ENCODE measurements at places on chromosomes 1 and 21. TPM values are rescaled to one million over a fixed set of nuclear protein-coding genes. Genes with fewer than 3 reads are reported as not detected.

Gene CIART
- 1.8 TPM for polyA plus RNA-seq

Gene LIN28A
- polyA plus RNA-seq: not detected

Gene ATP13A2
- polyA plus RNA-seq: 30.3 TPM

Gene TENT5C
- 2.9 TPM for polyA plus RNA-seq

Gene TMEM269
- polyA plus RNA-seq: 0.57 TPM

Gene LRRC53
- polyA plus RNA-seq: not detected

Gene RUNX3
- 1.3 TPM for polyA plus RNA-seq

Gene SPATA17
- polyA plus RNA-seq: not detected
